Thoracic aorta (tissue), 2 donors: ENCODE measurements at places on chromosomes 4 and X. TPM values are rescaled to one million over a fixed set of nuclear protein-coding genes. Genes with fewer than 3 reads are reported as not detected.

DNA sequence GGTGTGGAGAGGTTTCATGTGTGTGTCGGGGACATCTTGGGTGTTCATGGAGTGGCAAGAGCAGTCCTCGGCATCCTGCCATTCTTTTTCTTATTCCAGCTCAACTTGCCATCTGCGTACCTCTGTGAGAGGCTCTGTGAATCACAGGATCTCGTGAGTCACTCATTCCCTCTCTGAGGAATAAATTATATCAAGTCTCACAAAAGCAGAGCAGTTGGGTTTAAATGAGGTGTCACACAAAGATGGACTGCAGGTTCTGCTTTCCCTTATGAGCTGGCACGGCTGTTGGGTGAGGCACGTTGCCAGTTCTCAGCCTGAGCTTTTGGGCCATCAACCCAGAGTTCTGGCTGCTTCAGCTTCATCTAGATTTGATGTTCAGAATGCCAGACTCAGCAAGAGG lies 6.8 kb upstream of the OCIAD2 start:
- no peak for DNase-seq

The DKK2 gene
- 0.27 TPM for total RNA-seq

The GABRB1 gene
- total RNA-seq, result not detected

The CXCL11 gene
- not detected for total RNA-seq

The PFKFB1 gene
- total RNA-seq, result not detected
